Activated CD4-positive, CD25-positive, alpha-beta regulatory T cell (primary cell): ENCODE measurements at places on chromosomes 6 and 20.

DNA sequence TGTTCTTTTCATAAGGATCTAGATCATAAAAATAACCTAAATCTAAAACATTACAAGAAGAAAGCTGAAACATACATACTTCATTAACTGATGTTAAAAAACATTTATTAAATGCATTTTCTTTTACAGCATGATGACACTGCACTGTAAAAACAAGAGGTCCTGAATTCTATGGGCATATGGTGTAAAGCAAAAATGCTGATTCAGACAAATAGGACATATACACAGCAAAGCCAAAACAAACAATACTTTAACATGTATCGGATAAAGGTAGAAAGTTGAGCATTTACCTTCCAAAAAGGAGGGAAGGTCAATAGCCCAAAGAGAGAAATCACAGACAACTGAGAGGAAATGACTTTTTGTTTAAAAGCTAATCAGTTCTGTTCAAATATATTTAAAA, 221.5 kb downstream of the RNGTT start:
- DNase-seq: no peak

DNA sequence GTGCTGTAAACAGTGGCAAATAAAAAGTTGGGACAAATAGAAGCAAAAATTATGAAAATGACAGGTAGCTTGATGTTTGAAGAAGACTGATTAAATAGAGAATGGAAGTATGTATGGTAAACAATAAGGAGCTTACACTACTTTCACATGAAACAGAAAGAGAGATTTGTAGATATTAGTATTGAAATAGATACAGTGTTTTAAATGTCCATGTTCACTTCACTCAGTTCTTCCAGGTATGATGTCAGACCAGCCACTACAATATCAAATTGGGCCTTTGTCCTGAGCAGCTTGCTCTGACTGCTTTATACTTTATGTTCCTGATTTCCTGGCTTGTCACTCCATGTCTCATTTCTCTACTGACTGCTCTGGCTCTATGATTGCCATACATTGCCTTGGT, 107.5 kb downstream of the CENPW start:
- DNase-seq: no peak

DNA sequence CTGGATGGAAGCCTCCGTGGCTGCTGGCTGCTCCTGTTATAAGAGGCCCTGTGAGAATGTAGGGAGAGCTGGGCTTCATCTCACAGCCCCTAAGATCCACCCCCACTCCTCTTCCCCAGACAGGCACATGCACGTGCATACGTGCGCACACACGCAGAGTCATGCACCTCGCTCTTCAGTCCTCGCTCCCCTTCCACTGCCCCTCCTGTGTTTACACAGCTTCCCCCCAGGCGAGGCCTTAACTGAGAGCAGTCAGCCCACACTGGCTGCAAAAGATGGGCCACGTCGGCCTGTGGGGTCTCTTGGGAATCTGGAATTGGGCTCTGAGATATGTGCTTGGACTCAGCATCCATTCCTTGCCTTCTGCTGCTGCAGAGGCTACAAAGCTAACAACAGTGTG, 35.2 kb upstream of the MLN start:
- no peak for DNase-seq

GRCh38 chr6:20538907-20539306, 4.7 kb downstream of the CDKAL1 start:
- DNase-seq: no peak

GRCh38 chr20:48999890-49000870, 45.9 kb upstream of the CSE1L start:
- no peak for DNase-seq

GRCh38 chr20:47278907-47279348, 77.6 kb downstream of the ZMYND8 start:
- DNase-seq: no peak

DNA sequence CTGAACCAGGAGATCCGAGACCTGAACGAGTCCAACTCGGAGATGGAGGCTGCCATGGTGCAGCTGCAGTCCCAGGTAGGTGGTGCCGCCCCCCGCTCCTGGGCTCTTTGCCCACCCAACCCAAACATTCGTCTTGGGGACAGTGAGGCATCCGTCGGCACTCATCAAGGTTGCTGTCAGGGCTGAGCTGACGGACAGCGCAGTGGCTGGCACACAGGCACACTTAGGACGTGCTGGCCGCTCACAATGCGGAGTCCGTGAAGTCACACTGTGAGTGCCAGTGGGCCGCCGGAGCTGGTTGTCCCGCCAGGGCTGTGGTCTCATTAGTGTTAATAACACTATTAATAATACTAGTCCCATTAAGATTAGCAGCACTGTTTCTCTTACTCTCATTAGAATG, 18.2 kb upstream of the PCMTD2 start:
- no peak for DNase-seq

DNA sequence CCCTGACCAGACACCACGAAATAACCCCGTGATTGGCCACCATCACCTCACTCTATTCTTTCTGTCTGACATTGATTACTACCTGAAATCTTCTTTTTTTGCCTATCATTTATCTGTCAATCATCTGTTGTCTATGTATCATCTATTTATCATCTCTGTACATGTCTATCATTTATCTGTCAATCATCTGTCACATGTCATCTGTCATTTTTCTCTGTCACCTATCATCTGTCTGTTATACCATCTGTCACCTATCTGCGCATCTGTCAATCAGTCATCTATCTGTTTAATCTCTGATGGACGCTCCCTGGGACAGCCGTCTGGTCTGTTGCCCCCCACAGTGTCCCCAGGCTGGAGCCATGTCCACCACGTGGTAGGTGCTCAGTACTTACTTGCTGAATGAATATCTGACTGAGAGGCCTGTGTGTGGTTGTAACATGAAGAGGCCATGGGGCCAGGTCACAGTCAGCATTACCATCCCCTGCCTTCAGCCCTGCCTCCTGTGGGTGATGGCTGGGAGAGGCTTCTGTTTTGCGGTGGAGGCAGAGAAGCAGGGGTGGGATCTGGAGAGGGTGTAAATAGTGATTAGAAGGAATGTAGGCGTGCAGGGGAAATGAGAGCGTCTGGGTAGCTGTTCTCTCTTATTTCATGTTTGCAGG, 302.7 kb downstream of the QKI start:
- no peak for DNase-seq

DNA sequence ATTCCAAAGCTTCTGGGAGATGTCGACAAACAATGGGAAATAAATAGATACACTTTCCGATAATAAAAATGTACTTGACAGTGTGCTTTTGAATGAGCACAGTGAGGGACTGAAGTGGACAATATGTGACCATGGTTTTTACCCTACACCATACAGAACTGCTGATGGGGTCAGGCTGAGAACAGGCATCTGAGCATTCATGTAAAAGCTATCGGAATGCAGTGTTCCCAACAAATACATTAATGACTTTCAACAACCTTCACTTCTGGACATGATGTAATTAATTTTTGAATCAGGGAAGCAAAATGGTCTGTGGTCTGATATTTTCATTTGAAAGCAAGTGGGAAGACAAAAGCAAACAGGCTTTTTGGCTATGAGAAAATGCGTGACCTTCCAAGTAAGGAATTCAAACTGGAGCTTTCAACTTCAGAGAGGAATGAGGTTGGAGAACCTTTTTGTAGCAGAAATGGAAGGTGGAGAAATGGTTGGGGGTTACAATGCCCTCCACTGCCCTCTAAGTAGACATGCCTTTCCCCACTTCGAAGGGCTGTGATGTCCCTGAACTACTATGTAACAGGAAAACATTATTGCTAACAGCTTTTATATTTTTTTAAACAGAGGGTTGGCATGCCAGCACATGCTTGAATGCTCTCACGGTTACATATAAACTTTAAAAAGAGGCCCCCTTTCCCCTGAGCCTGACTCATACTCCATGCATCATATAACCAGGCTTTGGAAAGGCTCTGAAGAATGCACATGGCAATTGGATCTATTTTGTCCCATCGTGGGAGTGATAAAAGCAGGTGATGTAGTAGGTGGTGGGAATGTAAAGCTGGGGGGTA, 203.5 kb upstream of the CITED2 start:
- no peak for DNase-seq

DNA sequence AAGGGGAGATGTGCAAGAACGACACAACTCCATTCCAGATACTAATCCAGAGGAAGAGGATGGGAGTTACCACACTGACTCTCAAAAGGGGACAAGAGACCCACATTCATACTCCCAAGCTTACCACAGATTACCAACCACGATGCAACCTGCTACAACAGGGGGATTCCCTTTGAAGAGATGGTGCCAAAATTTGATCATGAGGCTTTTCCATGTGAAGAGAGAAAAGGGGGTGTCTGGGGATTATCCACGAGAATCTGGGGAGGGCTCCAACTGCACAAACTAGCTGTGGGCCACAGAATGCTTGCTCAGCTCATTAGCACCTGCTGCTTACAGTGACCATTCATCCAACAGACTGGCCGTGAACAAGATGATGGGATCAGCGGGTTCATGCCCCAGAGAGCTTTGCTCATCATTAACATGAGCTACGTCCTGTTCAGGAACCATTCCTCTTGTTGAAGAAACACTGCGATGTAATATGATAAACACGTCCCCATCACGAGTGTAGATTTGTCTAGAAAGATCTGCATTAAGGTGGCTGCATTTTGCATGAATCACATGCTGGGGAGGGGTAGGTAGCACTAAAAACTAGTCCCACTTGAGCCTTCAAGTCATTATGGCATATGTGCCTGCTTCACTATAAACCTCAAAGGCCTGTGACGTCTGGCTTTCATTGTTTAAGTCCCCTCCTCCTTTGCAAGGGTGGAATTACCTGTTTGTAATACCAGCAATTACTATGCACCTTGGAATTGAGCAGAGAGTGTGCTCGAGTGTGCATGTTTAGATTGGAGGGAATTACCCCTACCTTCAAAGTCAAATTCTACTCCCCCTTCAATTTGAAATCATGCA, 4.0 kb downstream of the PLAGL2 start:
- DNase-seq: no peak

DNA sequence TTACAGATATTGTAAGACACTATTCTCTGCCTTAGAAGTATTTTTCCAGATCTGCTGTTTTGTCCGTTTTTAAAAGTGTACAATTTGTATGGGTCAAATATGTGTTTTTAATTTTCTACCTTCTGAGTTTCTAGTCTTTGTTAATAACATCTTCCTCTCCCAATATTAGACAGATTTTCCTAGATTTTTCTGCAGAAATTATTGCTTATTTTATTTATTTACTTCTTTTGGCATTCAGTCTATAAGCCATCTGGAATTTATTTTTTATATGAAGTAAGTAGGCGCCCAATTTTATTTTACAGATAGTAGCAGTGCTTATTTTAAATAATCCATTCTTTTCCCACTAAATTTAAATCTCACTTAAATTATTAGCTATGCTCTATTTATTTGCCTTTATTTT, 103.1 kb upstream of the PLEKHG1 start:
- DNase-seq: no peak
